ENCODE measurements at places on chromosomes 3 and 15. TPM values are rescaled to one million over a fixed set of nuclear protein-coding genes. Genes with fewer than 3 reads are reported as not detected.

The CTXN2 gene
- 0.05 TPM for total RNA-seq

The ACKR2 gene
- not detected for total RNA-seq

The GOLGA8O gene
- total RNA-seq: 0.27 TPM

The TMEM45A gene
- 2.0 TPM for total RNA-seq

The ALDH1A3 gene
- 19.5 TPM for total RNA-seq

The PIGZ gene
- total RNA-seq: 1.1 TPM

The ITIH3 gene
- total RNA-seq: not detected

The PATL2 gene
- 0.24 TPM for total RNA-seq

The HDGFL3 gene
- total RNA-seq: 77.6 TPM

The TRPM1 gene
- not detected for total RNA-seq

The IQCF6 gene
- not detected for total RNA-seq

The LRRC2 gene
- not detected for total RNA-seq

The EIF1B gene
- 56.1 TPM for total RNA-seq

The ASB14 gene
- not detected for total RNA-seq

The SAMMSON gene
- not detected for total RNA-seq

The OIP5 gene
- 15.0 TPM for total RNA-seq

The SLC12A1 gene
- total RNA-seq: not detected

The MAP6D1 gene
- total RNA-seq: 6.9 TPM

The MAP2K5 gene
- 12.2 TPM for total RNA-seq

The CPLX3 gene
- total RNA-seq: 0.05 TPM

The CHRNA3 gene
- total RNA-seq: 0.46 TPM

The PPP1R14D gene
- total RNA-seq: not detected

The GOLGA8S gene
- total RNA-seq: 0.18 TPM

The NOX5 gene
- total RNA-seq: 0.24 TPM

The PAK6 gene
- total RNA-seq: 0.15 TPM

The ROBO1 gene
- total RNA-seq: 9.1 TPM

The ITIH1 gene
- total RNA-seq: not detected

The SPESP1 gene
- not detected for total RNA-seq

The GPR171 gene
- not detected for total RNA-seq

The MKRN2OS gene
- total RNA-seq: not detected

The GPR27 gene
- total RNA-seq: 3.1 TPM

The GOLGA6D gene
- 0.03 TPM for total RNA-seq

The DNASE1L3 gene
- total RNA-seq: not detected

The ZNF620 gene
- 1.9 TPM for total RNA-seq

The HDC gene
- not detected for total RNA-seq

The C3orf20 gene
- 0.05 TPM for total RNA-seq

The SETD2 gene
- total RNA-seq: 17.4 TPM

The USP50 gene
- total RNA-seq: not detected

The ABHD6 gene
- total RNA-seq: 12.7 TPM

The RAB27A gene
- total RNA-seq: 12.2 TPM

The GABRR3 gene
- not detected for total RNA-seq

The FANCD2OS gene
- not detected for total RNA-seq

The UNC13C gene
- not detected for total RNA-seq

The NRG4 gene
- 2.5 TPM for total RNA-seq

The GOLGA8J gene
- 0.06 TPM for total RNA-seq

The OXSR1 gene
- 37.4 TPM for total RNA-seq

The IL5RA gene
- total RNA-seq: not detected

The AADACL2 gene
- total RNA-seq: not detected

The ADAMTS7 gene
- 6.1 TPM for total RNA-seq

The GP9 gene
- not detected for total RNA-seq

The BHLHE40 gene
- total RNA-seq: 81.0 TPM

The PLAAT1 gene
- total RNA-seq: not detected

The OXTR gene
- total RNA-seq: 10.4 TPM

The PIAS1 gene
- 19.6 TPM for total RNA-seq

The OR5AC2 gene
- total RNA-seq: not detected

All from A549 treated with CORT108297 at 1 μM for 4 hours (cell line).